ENCODE measurements at places on chromosomes 2 and 18.

DNA sequence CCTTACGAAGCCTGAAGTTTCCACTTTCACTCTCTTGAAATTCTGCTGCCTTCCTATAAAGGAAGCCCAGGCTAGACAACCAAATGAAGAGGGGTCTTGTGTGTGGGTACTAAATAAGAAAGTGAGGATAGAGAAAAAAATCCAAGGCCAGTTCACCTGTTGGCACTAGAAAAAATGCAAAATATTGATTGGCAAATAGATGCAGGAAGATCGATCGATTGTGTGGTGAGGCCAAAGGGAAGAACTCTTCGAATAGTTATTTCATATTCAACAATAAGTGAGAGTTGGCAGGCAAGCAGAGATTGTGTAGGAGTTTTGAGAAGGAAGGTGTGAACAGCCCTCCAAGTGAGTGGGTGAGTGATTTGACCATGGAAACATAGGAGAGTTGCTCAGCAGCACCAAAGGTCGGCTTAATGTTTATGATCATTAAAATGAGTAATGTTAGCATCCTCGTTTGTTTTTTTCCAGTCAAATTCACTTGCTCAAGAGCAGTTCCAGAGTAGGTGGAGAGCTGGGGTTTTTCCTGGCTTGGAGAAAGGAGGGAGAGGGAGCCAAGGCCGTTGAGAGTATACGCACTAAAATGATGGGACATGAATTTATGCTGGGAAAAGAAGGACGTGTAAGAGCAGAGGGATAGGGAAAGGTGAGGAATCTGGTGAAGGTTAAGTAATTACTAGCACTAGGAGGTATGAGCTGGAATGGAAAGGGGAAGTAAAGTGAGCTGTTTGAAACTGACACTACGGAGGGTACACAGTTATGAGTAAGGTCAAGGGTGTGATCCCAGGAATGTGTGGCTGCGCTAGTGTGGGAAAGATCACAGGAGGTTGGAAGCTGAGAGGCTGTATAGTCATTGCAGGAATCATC lies 1.1 kb upstream of the NAPG start:
- DNase-seq, result no peak

GRCh38 chr2:224400886-224401632 lies 848 bp downstream of the FAM124B start:
- no peak for DNase-seq

DNA sequence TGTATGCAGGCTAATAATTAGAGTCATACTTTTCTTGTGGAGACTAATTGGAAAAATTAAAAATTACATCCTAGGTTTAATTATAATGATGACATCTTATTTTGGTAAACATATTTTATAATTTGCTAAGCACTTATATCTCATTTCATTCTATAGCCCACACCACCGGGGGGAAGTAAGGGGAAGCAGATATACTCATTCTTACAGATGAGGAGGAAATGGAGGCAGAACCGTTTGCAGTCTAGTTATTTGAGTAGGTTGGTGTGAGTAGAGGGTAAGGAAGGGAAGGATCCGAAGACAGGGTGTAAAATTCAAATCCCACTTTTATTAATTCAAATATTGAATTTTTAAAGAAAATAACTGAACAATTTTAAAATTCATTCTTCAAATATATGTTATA lies 3.7 kb downstream of the ITGAV start:
- no peak for DNase-seq

DNA sequence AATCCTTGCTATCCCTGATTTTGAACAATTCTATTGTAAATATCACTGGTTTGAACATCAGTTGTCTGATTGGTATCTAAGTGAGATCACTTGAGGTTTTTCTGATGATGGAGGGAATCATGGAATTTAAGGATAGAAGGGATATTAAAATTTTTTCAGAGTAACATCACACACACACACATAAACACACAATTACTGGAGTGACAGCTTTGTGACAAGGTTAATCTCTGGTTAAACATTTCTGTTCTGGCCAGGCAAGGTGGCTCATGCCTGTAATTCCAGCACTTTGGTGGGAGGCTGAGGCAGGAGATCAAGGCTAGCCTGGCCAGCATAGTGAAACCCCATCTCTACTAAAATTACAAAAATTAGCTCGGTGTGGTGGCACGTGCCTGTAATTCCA lies 85.3 kb downstream of the SOCS6 start:
- DNase-seq, result no peak

DNA sequence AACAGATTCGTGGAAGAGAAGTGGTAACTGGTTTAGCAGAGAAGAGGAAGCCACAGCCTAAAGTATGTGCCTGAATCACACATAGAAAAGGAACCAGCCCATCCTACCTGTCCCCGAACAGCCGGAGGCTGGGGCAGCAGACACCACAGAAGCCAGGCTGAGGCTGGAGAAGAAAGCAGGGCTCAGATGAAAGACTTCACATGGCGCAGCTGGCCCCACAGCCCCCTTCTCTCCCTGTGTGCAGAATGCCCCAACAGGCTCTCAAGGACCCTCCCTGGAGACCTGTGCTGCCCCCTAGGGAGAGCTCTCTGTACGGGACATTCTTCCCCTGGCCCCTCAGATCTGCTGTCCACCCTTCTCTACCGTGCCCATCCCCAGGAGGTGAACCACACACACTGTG lies 83.5 kb upstream of the RAB12 start:
- DNase-seq, result no peak

DNA sequence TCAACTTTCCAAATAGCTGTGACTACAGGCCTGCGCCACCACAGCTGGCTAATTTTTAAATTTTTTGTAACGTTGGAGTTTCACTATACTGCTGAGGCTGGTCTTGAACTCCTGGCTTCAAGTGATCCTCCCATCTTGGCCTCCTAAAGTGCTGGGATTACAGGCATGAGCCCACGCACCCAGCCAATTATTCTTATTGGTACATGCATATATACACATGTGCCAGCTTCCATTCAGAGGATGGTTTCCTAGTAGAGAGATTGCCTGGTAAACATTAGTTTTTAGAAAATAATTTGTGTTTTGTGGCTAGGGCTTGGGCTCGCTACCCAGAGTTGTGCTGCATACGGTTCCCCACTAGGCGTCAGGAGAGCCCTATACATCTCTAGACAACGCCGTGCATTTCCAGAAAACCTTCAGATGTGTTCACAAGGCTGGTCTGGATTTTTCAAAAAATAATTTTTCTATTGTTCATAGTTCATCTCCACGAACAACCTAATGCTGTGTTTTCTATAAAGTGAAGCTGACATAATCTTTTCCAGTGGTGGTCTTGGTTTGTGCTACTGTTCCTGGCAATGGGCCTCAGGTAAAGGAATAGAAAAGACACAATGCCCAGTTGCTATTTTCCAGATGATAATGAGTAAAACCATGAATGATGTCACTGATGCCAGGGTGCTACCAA lies 14.6 kb upstream of the AFG3L2 start:
- no peak for DNase-seq

DNA sequence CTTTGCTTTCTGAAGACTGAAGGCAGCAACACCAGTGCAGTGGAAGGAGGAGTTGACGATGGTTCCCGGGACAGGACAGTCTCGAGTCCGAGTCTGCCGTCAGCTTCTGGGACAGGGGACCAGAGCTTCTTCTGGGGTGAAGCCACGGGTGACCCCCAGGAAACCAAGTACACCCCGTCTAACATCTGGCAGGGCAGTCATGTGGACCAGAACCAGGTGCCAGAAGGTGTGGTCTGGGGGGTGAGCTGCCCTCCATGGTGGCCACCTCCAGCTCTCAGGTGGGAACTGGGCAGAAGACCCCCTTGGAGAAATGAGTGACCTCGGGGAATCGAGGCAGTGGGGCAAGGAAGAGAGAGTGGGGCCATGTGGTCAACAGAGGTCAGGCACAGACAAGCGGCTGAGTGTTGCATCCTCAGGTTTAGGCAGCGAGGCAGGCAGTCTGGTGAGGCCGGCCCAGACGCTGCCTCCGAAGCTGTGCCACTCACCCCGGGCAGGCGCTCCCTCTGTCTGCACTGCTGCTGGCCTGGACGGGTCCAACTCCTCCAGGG lies 204.3 kb downstream of the HDAC4 start:
- DNase-seq, result no peak

DNA sequence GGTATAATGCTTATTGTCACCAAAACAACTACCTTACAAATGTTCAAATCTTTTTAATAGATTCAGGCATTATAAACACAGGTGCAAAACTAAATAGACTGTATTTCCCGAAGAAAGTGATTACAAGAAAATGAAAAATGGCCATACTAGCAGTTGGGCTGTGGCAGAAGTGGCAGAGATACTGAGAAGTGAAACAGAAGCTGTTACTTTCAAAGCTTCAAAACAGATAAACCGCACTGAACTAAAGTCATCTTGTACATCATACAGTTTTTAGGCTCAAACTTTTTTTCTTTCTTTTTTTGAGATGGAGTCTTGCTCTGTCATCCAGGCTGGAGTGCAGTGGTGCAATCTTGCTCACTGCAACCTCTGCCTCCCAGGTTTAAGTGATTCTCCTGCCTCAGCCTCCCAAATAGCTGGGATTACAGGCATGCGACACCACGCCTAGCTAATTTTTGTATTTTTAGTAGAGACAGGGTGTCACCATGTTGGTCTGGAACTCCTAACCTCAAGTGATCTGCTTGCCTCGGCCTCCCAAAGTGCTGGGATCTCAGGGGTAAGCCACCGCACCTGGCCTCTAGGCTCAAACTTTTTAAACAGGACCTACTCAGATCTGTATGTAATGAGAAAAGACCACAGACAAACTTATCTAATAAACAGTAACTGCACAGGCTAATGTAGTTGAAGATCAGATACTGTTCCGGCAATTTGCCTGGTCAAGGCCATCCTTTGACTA lies 77.9 kb upstream of the SATB2 start:
- no peak for DNase-seq

All from stimulated activated CD4-positive, alpha-beta T cell treated with anti-CD3 and anti-CD28 coated beads, Interleukin-1b, Interleukin-23, amount 100 ng/mL, for 1 hour (primary cell).